ENCODE measurements at places on chromosomes 2 and 18.

- DNase-seq, result no peak
Measured at GRCh38 chr2:31903109-31903780, 107.6 kb downstream of the MEMO1 start.

- no peak for DNase-seq
Measured at GRCh38 chr18:75696391-75696790, 268.9 kb upstream of the SMIM21 start.

GRCh38 chr18:12543697-12544096 is 114.2 kb downstream of the SPIRE1 start:
- DNase-seq, result no peak

- no peak for DNase-seq
Measured at GRCh38 chr2:158530829-158531228, 74.1 kb downstream of the PKP4 start.

GRCh38 chr2:96764253-96764637 is 3.5 kb downstream of the CNNM4 start:
- DNase-seq, result no peak

DNA sequence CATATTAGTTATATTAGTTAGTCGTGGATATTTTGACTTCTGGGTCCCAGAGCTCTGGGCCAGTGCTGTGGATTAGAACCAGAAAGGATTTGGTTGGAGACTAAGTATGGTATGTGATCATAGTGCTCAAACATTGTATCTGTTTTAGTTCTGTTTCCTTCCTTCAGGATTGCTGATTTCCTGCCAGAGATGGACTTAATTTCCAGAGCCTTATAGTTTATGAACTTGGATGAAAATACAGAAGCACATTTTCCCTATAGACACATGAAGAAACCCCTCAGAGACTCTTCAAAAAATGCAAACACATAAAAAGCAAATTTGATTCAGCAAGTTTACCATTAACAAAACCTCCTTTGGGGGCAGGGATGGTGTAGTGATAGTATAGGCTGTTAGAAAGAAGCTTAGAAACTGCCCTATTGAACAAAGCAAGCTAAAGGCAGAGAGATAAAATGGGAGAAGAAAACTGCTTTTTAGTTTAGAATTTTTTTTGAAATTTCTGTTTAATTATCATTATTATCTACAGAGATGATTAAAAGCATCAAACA is 88.7 kb upstream of the EFEMP1 start:
- DNase-seq, result no peak

GRCh38 chr18:10010611-10011015 is 96.8 kb downstream of the VAPA start:
- DNase-seq, result no peak

DNA sequence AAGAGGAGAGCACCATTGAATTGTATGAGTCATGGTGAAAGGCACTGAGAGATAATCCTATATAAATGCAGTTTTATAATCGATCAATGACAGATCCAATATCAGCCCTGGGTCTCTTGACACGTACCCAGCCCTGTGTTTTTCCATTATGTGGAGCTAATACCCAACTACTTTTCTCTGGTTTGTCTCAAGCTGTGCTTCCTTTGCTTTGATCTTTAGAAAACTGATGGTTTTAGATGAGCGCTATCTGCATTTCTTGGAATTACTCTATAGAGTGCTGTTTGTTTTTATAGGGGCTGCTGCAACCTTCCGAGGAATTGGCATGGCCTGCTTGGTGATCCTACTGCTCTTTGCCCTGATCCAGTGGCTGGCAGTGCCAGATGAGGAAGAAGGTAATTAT is 45.0 kb downstream of the NEMP2 start:
- no peak for DNase-seq

GRCh38 chr2:50624506-50624905 is 407.4 kb downstream of the NRXN1 start:
- no peak for DNase-seq

- peak; percentile 41 for DNase-seq
Measured at GRCh38 chr2:27754138-27754588, 17.4 kb upstream of the MRPL33 start.

GRCh38 chr2:196601430-196602306 is 37.8 kb upstream of the CCDC150 start:
- no peak for DNase-seq

DNA sequence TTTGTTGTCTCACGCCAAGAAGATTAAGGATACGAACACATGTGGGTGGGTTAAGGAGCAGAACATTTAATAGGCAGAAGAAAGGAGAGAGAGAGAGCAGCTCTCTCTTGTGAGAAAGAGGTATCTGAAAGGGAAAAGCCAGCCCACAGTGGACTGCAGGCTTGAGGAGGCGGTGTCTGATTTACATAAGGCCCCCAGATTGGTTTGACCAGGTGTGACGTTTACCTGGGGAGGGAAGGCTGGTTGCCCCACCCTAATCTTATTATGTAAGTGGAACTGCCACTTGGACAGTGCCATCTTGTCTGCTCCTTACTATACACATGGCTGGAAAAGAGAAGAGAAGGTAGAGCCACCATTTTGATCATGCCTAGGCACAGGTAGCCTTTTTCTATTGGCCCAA is 189.2 kb downstream of the NCK2 start:
- DNase-seq, result no peak

GRCh38 chr2:69177063-69177771 is 164.2 kb downstream of the ANTXR1 start:
- DNase-seq, result no peak
